A549 treated with dexamethasone at 1 μM for 4 hours (cell line): ENCODE measurements at places on chromosomes 11 and 22. TPM values are rescaled to one million over a fixed set of nuclear protein-coding genes. Genes with fewer than 3 reads are reported as not detected.

OR10A2 gene
- not detected in 5 replicates for total RNA-seq

TEF gene
- 0.88 to 1.4 TPM (median 1.0 TPM) in 5 replicates for total RNA-seq

APOL4 gene
- total RNA-seq: 0.02 to 0.14 TPM in 2 of 5 replicates, not detected in the others

OR6A2 gene
- not detected in 5 replicates for total RNA-seq

SMCO4 gene
- total RNA-seq: 21.5 to 26.9 TPM (median 21.5 TPM) in 5 replicates

CNGA4 gene
- 0.06 to 0.09 TPM (median 0.07 TPM) in 5 replicates for total RNA-seq

HBE1 gene
- 0.09 to 0.19 TPM (median 0.11 TPM) in 4 of 5 replicates, not detected in the other for total RNA-seq

FAM83F gene
- total RNA-seq: 0.01 TPM in 1 of 5 replicates, not detected in the others

FGF3 gene
- total RNA-seq: not detected in 5 replicates

MYOD1 gene
- 0.06 to 0.15 TPM (median 0.07 TPM) in 3 of 5 replicates, not detected in the others for total RNA-seq

PTGDR2 gene
- total RNA-seq: 0.05 to 0.14 TPM (median 0.10 TPM) in 5 replicates

PIK3C2A gene
- total RNA-seq: 10.2 to 23.3 TPM (median 19.2 TPM) in 5 replicates

HBB gene
- not detected in 5 replicates for total RNA-seq

SIK3 gene
- total RNA-seq: 5.5 to 10.0 TPM (median 8.3 TPM) in 5 replicates

TRIM48 gene
- 0.05 to 0.06 TPM in 2 of 5 replicates, not detected in the others for total RNA-seq

ZC3H12C gene
- 5.8 to 13.3 TPM (median 10.5 TPM) in 5 replicates for total RNA-seq

FIBIN gene
- total RNA-seq: not detected in 5 replicates

CCS gene
- 24.4 to 32.1 TPM (median 27.6 TPM) in 5 replicates for total RNA-seq

PARVB gene
- 37.0 to 44.1 TPM (median 41.7 TPM) in 5 replicates for total RNA-seq

EFCAB6 gene
- 0.39 to 0.65 TPM (median 0.52 TPM) in 5 replicates for total RNA-seq

LRP4 gene
- total RNA-seq: 7.3 to 10.4 TPM (median 10.0 TPM) in 5 replicates

DDX25 gene
- total RNA-seq: not detected in 5 replicates

MS4A6E gene
- total RNA-seq: not detected in 5 replicates

SIK2 gene
- 7.5 to 10.1 TPM (median 8.6 TPM) in 5 replicates for total RNA-seq

PRRG4 gene
- total RNA-seq: 1.9 to 2.5 TPM (median 2.1 TPM) in 5 replicates

PKNOX2 gene
- 0.05 TPM in 1 of 5 replicates, not detected in the others for total RNA-seq

IRAG1 gene
- 0.03 to 0.08 TPM (median 0.05 TPM) in 5 replicates for total RNA-seq

C11orf86 gene
- total RNA-seq: 37.3 to 63.3 TPM (median 53.3 TPM) in 5 replicates

OR2D3 gene
- total RNA-seq: not detected in 5 replicates

P2RY2 gene
- total RNA-seq: 7.7 to 14.2 TPM (median 11.5 TPM) in 5 replicates

PATE3 gene
- not detected in 5 replicates for total RNA-seq

VSTM5 gene
- total RNA-seq: not detected in 5 replicates

TECTA gene
- 0.04 to 0.12 TPM (median 0.07 TPM) in 5 replicates for total RNA-seq

ANAPC15 gene
- total RNA-seq: 77.2 to 87.7 TPM (median 81.2 TPM) in 5 replicates
